ENCODE measurements at places on chromosomes 2 and 18.

DNA sequence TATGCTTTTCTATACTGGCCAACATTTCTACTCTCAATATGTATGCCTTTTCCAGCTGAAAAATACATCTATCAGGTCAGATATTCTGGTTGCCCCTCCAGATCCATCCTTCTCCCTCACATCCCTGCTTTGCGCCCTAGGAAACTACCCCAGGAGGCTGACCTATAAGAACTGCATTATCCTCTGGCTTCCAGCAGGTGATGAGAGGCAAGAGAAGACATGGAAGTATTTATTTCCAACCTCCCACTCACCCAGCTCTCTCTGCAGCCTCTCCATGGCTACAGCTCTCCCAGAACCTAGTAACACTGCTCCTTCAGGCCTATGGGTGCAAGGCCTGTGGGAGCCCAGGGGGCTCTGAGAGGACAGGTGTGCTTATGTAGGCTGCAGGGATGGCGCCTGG is 42.9 kb downstream of the ARID5A start:
- DNase-seq: no peak

DNA sequence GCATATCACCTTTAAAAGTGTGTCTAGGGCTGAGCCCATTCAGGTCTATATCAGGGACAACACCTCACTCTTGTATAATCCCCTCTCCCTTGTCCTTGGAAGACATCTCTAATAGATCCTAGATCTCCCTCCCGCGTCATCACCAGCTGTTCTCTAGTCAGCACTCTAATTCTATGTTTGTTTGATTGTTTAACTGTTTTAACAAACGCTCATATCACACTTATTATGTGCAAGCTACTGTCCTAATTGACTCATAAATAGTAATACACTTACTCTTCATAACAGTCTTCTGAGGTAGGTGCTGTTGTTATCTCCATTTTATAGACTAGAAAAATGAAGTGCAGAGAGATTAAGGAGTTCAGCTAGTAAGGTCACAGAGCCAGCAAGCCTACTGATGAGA is 1.6 kb upstream of the ERMN start:
- no peak for DNase-seq

GRCh38 chr2:727071-727470 is 49.9 kb upstream of the TMEM18 start:
- DNase-seq: no peak

DNA sequence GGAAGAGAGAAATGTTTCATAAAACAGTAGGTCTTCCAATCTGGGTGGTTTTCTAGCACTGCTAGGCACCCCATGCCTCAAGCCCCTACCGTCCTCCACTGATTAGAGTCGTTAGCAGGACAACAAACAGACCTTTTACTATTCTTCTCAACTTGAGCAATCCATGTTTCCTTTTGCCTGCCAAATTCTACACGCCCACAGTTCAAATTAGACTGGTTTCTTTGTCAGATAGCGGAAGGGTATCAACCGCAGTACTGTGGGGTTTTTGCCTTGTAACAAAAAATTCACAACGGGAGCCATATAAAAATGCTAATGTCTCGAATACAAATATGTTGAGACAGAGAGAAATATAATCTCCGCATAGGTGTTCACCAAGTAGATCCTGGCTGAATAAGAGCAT is 59.9 kb downstream of the VIT start:
- DNase-seq: no peak

GRCh38 chr18:31252522-31252921 is 65.4 kb upstream of the DSG1 start:
- DNase-seq: no peak

DNA sequence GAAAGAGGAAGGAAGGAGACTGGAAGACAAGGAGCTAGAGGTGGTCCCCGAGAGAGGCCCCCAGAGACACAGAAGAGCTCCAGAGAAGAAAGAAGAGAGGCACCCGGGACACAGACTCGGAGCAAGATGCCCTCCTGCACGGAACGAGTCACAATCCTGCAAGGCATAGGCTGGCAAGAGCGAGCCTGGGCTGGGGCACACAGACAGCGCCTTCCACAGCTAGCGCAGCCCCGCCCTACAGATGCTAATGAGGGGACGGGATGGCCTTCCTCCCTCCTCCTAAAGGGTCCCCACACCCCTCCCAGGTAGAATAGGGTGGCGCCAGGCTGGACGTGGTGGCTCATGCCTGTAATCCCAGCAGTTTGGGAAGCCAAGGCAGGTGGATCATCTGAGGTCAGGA is 19.8 kb upstream of the GPR17 start:
- DNase-seq: no peak

GRCh38 chr2:204264085-204264553 is 281.2 kb upstream of the PARD3B start:
- DNase-seq: no peak

DNA sequence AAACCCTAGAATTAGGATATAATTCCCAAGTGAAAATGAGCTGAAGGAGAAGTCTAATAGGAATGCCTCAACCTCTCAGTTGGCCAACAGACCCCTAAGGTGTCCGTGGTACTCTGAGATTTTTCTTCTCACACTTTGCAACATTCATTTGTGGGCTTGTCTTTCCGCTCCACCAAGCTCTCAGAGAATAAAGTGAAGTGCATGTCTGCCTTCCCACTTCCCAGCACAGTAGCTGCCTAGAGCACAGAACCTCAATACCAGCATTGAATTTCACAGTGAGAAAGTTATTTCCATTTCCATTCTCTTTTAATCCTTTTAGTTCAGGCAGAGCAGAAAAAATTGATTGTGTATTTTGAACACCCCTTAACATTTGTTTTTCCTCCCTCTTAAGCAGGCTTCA is 451.8 kb downstream of the TGIF1 start:
- no peak for DNase-seq

GRCh38 chr2:160261732-160262131 is 61.7 kb upstream of the ITGB6 start:
- no peak for DNase-seq

Data from nucleus accumbens (tissue), 56 donors.